ENCODE measurements at places on chromosomes 4 and X.
A peak's percentile ranks its signal among the peaks of the same experiment; 100 is the strongest.

DNA sequence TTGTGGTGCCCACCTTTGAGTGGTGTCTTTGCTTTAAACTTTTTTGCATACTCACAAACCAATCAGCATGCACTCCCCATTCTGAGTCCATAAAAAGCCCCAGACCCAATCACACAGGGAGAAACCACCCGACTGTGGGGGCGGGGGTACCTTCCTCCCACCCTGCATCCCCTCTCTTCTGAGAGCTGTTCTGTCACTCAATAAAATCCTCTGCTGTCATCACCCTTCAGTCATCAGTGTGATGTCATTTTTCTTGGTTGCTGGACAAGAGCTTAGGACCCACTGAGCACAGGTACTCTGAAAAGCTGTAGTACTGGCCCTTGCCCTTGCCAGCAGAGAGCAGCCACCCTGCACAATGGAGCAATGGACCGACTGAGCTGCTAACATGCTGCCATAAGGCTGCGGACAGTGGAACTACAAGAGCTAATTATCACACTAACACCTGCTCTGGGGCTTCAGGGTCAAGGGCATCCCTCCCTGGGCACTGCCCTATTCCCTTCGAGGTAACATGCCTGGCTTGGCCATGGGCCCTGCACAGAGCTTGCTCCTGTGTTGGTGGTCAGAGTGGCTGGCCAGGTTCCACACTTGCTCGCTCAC, 62.9 kb upstream of the PGRMC2 start:
- DNase-seq: no peak

- DNase-seq: peak; percentile 64
These were observed 26.4 kb upstream of the ELOVL6 start for GRCh38 chr4:110224812-110225211.

- DNase-seq: no peak
These were observed 167.2 kb downstream of the STK32B start for GRCh38 chr4:5218376-5219069.

- DNase-seq: no peak
These were observed 371.2 kb downstream of the SPRY1 start for GRCh38 chr4:123767806-123768205.

DNA sequence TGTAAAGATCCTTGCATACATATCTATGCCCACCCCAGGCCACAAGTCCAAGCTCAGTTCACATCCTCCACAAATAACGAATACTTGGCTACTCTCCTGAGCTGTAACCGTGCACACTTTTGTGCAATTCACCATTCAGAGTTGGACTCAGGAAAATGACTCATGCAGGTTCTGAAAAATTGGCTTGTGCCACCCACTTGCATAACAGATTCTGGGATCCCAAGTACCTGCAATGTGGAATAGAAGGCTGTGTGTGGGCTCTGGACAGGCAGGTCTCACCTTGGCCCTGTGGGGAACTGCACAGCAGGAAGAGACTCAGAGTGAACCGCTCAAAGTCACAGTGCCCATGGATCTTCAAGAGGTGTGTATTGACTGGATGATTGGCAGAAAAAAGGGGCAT, 502.7 kb downstream of the PACRGL start:
- DNase-seq: no peak

DNA sequence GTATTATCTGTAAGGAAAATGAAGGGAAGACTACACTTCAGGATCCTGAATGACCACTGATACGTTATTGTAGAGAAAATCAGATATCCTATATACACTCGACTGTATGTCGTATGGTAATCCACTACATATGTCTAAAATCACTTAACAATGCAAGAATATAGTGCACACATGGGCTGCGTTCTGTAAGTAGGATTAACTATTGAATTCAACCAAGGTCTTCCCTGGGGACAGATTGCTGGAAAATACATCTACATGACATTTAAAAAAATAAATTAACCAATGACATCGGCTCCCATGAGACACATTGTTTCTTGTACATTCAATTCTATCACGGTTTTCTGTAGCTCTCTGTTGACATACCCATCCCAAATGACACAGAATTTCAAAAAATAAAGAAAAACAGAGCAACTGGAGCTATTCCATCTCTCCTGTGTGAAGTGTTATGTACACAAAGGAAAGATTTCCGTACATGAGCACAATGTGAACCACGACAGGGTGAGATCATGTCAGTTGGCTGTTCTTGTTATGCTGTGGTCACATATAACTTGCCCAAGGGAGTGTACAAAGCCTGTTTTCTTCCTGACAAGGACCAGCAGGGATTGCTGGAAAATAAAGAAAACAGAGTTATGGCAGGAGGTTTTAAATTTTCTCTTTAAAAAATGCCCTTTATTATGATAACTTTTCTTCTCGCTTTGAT, 6.1 kb downstream of the ENOX2 start:
- DNase-seq: peak; percentile 54

GRCh38 chrX:3815896-3816664, 102.6 kb upstream of the PRKX start:
- DNase-seq: no peak

DNA sequence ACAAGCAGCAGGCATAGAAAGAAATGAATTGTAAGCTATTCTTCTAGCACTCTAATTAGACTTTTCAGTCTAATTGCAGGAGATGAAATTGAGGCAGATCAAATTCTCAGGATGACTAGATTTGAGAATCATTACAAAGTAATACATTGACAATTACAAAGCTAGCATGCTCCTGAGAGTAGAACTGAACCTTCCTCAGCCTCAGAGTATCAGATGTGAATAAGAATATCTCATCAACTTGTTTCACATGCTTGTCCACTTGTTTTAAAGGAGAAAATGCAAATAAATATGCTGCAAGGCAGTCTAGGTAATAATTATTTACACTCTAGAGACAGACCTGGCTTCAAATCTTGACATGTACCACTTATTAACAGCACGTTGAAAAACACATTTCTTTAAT, 491.0 kb upstream of the MAGEB2 start:
- DNase-seq: no peak

DNA sequence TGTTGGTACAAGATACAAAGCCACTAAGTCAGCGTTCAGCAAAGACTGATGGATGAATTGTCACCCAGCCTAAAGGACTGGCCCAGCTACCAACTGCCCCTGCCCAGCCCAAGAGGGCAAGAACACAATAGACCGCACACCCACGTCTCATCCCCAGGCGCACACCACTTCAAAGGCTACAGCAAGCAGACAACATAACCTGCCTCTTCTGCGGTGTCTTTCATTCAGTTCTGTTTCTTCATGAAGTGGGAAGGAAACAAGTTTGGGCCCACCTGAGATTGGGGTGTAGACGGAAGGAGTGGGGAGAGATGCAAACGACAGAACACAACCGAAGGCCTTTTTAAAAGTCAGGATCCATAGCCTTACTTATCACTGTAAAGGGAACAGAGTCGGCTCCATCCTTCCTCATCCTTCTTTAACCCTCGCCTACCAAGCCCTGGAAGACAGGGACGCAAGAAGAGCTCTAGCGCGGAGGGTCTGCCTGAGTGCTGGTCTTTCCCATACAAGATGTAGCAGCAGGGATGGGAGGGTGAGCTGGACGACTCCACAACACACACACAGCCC, 691 bp downstream of the SCARB2 start:
- DNase-seq: peak; percentile 46

DNA sequence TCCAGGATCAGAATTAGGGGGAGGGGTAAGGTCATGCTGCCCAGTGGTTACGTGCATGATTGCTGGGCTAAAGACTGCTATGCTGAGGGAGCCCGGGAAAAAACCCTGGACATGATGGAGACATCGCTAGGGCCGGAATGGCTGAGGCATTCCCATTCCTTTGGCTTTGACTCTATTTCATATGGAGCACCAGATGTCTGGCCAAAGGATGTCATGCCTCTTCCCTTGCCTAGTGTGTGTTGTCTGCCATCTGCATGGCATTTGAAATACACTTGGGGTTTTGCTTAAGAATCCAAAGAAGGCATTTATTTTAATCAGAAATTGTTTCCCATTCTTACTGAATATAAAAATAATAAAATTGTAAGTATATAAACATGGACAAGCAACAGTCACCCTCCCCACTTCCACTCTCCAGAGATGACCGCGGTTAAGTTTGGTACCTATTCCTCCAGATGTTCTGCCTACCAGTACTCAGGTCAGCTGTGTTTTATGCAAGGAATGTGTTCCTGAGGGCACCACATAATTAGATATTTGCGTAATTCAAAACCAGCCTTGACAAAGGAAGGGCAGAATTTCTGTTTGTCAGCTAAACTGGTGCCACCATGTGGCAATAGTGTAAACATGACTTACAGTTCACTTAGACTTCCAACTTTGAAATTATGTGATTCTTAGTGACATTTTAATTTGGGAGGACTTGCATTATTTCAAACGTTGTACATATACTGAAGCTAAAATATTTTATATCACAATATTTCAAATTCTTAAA, 105.9 kb downstream of the CT47B1 start:
- DNase-seq: peak; percentile 76

Measured in amniotic epithelial cell (primary cell).